Caudate nucleus (tissue), 63 donors: ENCODE measurements at places on chromosomes 6 and 20.

- DNase-seq: no peak
These were observed 23.6 kb downstream of the COL11A2 start for GRCh38 chr6:33168639-33169038.

DNA sequence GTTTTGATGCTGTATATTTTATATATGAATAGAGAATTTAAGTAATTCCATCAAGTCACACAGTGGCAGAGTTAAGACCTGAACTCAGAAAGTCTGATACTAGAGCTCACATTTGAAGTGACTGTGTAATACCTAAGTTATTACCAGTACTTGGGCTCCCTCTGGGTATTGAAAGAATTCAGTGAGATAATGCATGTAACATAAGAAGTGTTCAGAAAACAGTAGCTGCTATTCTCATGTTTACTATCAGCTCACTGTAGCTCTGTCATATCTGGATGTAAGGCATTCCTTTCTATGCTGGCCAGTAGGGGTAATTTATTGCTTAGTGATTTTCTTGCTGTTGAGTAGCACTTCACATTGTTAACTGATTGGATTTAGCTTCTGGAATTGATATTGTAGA lies 44.6 kb downstream of the NKX2-4 start:
- no peak for DNase-seq

DNA sequence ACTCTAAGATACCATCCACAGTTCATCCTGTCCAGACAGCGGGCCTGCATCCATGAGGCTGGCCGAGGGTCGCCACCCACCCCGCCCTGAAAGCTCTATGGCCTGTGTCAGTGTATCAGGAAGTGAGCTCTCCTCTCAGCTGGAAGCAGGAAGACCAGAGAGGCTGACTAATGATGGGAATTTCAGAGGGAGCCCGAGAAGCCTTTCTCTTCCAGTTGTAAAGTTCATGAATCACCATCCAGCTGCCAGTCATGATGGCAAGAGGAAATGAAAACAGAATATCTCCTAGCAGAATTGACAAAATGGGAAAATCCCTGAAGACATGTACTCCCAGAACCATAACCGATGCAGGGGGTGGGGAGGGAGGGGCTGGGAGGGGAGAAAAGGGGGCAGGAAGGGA lies 109.6 kb upstream of the RPS6KA2 start:
- no peak for DNase-seq

DNA sequence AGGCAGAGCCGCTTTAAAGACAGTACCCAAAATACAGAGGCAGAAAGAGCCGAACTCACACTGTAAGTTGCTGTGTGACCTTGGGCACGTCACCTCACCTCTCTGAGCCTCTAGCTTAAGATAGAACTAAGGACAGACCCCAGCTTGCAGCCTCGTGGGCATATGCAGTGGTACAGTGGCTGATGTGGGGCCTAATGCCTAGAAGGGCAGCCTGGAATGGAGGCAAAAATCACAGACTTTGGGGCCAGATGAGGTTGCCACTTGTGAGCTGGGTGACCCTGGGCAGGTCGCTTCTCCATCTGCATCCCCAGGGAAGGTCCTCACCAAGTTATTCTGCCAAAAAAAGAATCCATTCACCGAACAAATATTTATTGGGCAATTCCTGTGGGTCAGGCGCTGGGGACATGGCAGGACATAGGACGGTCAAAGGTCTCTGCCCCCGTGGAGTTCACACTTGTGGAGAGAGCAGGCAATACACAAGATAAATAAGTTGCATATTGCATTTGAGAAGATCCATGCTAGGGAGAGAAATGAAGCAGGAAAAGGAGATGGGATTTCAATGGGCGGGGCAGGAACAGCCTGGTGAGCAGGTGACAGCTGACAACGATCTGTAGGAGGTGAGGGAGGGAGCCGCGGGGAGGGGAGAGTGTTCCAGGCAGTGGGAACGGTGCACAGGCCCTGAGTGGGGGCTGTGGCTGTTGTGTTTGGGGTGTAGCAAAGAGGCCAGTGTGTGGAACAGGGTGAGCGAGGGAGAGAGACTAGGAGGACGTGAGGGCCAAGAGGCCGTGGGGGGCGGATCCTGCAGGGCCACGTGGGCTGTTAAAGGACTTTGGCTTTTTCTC lies 115.2 kb downstream of the CEBPB start:
- no peak for DNase-seq

DNA sequence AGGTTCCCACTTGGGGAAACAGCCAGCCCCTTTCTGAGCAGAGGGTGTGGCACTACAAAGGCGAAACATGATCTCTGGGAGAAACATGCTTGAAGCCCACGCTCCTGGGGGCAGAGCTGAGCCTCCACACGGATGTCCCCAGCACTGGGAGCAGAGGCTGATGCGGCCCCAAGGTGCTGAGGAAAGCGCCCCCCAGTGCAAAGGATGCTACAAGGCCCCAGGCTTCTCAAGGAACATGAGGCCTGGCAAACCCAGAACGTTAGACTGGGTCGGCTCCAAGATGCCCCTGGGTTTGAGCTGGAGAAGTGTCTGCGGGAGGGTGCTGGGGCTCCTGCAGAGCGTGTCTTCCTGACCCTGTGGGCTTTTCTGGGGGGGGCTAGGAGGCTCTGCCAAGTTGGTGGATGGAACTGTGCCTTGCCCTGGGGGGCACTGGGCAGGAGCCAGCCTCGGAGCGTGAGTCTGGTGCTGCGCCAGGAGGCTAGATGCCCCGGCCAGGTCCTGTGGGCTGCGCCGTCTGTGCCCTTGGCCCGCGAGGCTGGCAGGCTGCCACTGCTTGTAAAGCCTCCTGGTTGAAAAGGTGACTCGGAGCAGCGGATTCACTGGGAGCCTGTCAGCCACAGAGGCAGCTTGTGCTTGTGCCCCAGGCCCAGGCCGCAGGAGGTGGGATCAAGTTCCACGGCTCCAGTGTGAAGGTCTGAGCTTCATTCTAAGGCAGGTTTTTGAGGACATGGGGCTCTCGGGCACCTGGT lies 8.1 kb downstream of the SYNJ2 start:
- peak; percentile 11 for DNase-seq

- no peak for DNase-seq
These were observed 152.1 kb downstream of the LY86 start for GRCh38 chr6:6740595-6740994.

DNA sequence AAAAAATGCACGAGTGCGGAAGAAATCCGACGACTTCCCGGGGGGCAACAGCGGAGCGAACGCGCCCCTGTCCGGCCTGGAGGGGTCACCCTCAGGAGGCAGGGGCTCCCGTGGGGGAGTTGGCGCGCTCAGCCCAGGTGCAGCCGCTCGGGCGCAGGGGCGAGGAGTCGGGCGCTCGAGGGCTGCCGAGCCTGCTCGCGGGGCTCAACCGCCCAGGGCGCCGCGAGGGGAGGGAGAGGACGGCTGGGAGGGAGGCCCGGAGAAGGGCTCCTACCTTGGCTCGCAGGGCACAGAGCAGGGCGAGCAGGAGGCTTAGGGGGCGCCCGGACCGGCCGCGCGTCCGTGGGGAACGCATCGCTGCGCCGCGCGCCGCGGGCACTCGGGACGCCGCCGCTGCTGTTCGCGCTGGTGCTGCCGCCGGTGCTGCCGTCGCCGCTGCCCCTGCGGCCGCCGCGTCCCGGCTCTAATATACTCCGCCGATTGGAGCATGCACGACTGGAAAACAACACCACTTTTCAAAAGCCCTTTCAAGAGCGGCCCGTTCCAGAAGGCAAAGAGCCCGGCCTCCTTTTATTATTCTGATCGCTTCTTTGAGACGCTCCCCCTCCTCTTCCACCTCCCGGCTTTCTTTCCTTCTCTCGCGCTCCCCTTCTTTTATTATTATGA lies 490 bp downstream of the JAG1 start:
- peak; percentile 65 for DNase-seq

DNA sequence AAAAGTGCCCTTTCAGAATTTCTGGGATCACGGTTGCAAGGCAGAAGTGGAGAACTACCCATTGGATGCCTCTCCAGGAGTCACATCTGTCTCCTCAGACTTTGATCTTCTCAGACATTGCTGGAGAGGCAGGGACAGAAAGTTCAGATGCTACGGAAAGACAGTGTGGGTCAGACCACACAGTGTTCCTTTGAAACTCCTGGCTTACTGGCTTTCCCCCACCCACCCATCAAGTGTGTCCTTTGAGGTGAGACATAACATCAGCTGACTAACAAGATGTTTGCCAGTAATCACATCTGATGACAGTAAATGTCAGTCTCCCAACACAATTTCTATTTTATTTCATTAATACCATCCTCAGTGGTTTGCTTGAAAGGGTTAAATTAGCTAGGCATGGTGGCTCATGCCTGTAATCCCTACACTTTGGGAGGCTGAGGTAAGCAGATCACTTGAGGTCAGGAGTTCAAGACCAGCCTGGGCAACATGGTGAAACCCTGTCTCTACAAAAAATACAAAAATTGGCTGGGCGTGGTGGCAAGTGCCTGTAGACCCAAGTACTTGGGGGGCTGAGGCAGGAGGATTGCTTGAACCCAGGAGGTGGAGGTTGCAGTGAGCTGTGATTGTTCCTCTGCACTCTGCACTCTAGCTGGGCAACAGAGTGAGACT lies 67.2 kb upstream of the SNX9 start:
- no peak for DNase-seq

DNA sequence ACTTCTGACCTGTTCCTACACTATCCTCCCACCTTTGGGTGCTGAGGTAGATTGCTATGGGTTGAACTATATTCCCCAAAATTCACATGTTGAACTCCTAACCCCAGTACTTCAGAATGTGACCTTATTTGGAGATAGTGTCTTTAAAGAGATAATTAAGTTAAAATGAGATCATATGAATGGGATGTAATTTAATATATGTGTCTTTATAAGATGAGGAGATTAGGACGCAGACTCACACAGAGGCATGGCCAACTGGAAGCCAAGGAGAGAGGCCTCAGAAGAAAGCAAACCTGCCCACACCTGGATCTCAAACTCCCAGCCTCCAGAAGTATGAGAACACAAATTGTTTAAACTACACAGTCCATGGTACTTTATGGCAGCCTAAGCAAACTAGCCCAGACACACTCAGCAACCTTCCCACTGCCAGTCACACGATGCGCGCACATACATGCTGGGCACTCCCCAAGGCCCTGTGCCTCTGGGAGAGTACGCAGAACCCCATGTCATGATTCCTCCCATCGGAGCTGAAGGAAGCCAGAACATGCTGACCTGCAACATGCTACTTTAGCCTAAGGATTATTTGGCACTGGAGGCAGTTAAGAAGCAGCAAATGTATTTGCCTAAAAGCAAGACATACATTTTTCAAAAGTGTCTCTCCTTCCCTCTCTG lies 8.9 kb upstream of the SLC22A1 start:
- DNase-seq: no peak
